ENCODE measurements at places on chromosomes 16 and 17. TPM values are rescaled to one million over a fixed set of nuclear protein-coding genes. Genes with fewer than 3 reads are reported as not detected.

PRAC2 gene
- not detected for total RNA-seq

SRL gene
- total RNA-seq: not detected

CD300LB gene
- total RNA-seq: not detected

C17orf50 gene
- not detected for total RNA-seq

OTOP2 gene
- not detected for total RNA-seq

PRM2 gene
- total RNA-seq: not detected

GRCh38 chr16:12544477-12545296 lies 259.0 kb downstream of the CPPED1 start:
- H3K4me1 ChIP-seq: peaks cover 10% of the 10 kb centered on the region
- H3K36me3 ChIP-seq: no peaks in the 10 kb centered on the region

DNA sequence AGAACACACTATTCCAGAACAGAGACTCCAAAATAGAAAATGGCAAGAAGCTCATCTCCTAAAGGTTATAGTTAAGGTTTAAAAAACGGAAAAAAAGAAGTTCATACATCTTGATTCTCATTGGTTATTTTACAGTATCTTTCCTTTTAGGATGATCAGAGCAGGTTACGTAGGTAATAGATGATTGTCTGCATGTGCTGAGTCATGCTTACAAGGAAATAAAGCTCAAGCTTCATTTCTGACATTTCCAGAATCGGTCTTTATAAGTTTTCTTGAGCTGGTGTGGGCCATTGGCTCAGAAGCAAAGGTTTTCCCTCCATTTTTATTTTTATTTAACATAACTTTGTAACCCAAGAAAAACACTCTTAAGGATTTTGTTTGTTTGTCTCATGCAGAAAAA lies 1030.3 kb upstream of the CDH8 start:
- DNase-seq: no peak
- no peaks in the 10 kb centered on the region for H3K36me3 ChIP-seq
- H3K27me3 ChIP-seq: no peaks in the 10 kb centered on the region
- H3K4me1 ChIP-seq: no peaks in the 10 kb centered on the region
- H3K27ac ChIP-seq: no peak overlapping the region

DNA sequence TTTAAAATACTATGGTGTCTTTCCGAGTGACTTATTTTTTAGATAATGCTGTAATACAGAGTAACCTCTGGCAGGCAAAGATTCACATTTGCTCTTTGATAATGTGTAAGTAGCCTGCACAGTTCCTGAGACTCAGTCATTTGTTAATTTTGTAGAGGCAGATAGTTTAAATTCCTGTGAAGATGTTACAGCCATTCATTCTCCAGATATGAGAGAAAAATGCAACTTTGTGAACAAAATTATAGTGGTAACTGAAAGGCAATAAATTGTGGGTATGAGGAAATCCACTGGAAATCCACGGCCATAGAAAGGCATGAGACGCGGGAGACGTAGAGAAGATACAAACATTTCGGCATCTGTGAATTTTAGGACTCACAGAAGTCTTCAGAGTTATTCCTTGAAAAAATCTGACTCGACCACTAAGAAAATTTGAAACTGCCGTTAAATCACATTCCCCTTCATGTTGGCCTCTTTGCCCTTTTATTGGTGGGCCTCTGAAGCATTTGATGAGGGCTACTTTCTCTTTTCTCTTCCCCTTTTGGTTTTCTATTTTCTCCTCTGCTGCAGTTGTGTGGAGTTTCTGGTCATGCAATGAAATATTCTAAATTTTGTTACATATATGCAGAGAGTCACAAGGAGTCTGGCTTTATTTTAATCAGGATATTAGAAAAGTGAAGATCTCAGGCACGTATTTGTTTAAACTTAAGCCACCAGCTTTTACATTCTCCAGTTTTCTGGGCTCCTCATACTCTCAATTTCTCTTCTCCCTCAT lies 18.8 kb downstream of the HS3ST3A1 start:
- H3K4me1 ChIP-seq: no peaks in the 10 kb centered on the region
- H3K36me3 ChIP-seq: no peaks in the 10 kb centered on the region
- H3K27me3 ChIP-seq: peaks cover 3% of the 10 kb centered on the region
- no peak overlapping the region for H3K27ac ChIP-seq
- no peak overlapping the region for H3K4me3 ChIP-seq

DNA sequence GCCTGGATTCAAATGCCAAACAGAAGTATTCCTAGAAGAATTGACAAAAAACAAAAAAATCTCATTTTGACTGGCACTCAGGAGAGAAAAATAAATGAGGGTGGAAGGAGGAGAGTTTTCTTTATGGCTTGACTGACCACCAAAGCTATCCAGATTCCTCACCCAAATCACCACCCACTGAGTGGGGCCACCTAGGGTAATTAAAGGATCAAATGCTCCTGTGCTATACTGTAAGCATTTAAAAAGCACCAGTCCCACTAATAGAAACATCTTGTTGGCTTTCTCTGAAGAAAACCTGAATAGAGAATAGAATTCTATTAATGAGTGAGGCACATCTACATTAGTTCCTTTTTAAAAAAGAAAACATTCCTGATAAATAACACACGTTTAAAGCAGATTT lies 163.3 kb downstream of the ANKFN1 start:
- H3K27ac ChIP-seq: no peak overlapping the region
- peaks cover 2% of the 10 kb centered on the region for H3K4me1 ChIP-seq
- H3K4me3 ChIP-seq: no peak overlapping the region
- DNase-seq: no peak
- no peaks in the 10 kb centered on the region for H3K36me3 ChIP-seq

- no peaks in the 10 kb centered on the region for H3K4me1 ChIP-seq
- no peak for DNase-seq
- H3K36me3 ChIP-seq: no peaks in the 10 kb centered on the region
- no peaks in the 10 kb centered on the region for H3K27me3 ChIP-seq
Observed at GRCh38 chr16:29307598-29308507, 98.7 kb downstream of the NPIPB11 start.

- H3K27ac ChIP-seq: no peak overlapping the region
- H3K4me3 ChIP-seq: no peak overlapping the region
- no peaks in the 10 kb centered on the region for H3K36me3 ChIP-seq
- no peak for DNase-seq
- H3K4me1 ChIP-seq: peaks cover 8% of the 10 kb centered on the region
- H3K27me3 ChIP-seq: peaks cover 4% of the 10 kb centered on the region
Observed at GRCh38 chr17:75199886-75200618, 5.4 kb upstream of the NUP85 start.

All from activated naive CD8-positive, alpha-beta T cell treated with anti-CD3 and anti-CD28 coated beads, Interleukin-2, amount 10 ng/mL, durations not matched to agents 7 days and 5 days (primary cell).